ENCODE measurements at places on chromosomes 5 and 9. TPM values are rescaled to one million over a fixed set of nuclear protein-coding genes. Genes with fewer than 3 reads are reported as not detected.

Gene PCAT7
- not detected for total RNA-seq

Gene C5orf52
- total RNA-seq = not detected

Gene MEGF10
- total RNA-seq = not detected

Gene NUTM2G
- not detected for total RNA-seq

Gene PPP3R2
- total RNA-seq = not detected

Gene ROR2
- total RNA-seq = 67.6 TPM

Gene UHRF2
- total RNA-seq = 71.8 TPM

Gene GRXCR2
- not detected for total RNA-seq

Gene ANKRD34B
- total RNA-seq = not detected

Gene EQTN
- 2.8 TPM for total RNA-seq

Gene ENTPD8
- total RNA-seq = 0.21 TPM

Gene ASPN
- total RNA-seq = 29.5 TPM

Gene CA9
- not detected for total RNA-seq

Gene IGFBPL1
- total RNA-seq = not detected

Gene PRR7
- total RNA-seq = 1.9 TPM

Gene TIMD4
- 1.0 TPM for total RNA-seq

Gene OR1J2
- not detected for total RNA-seq

Gene FAM240B
- total RNA-seq = not detected

Gene PCDHB11
- total RNA-seq = 9.8 TPM

Gene PCDHA8
- total RNA-seq = not detected

Gene PKN3
- total RNA-seq = 4.9 TPM

Gene LCN9
- total RNA-seq = not detected

Gene CDX1
- 0.29 TPM for total RNA-seq

Gene LRRC70
- total RNA-seq = 3.3 TPM

Gene LCN2
- total RNA-seq = not detected

Gene SLC26A2
- 4.6 TPM for total RNA-seq

Gene DEPDC1B
- not detected for total RNA-seq

Gene PTGES
- 1.3 TPM for total RNA-seq

Gene MSANTD3
- 24.4 TPM for total RNA-seq

Gene TBC1D9B
- 2,513 TPM for total RNA-seq

Gene SPINK6
- total RNA-seq = not detected

Gene SPINK13
- 0.41 TPM for total RNA-seq

Gene ALG2
- total RNA-seq = 37.6 TPM

Gene TRIM36
- 0.29 TPM for total RNA-seq

Gene EMB
- 5.1 TPM for total RNA-seq

Gene CARD6
- 6.2 TPM for total RNA-seq

Gene LHX3
- not detected for total RNA-seq

Gene TAF11L14
- total RNA-seq = not detected

Gene ZBED3
- 3.5 TPM for total RNA-seq

Gene SV2C
- total RNA-seq = not detected

Gene CATSPER3
- total RNA-seq = not detected

Data from uterus (tissue), 4 donors.